Sigmoid colon (tissue), 7 donors: ENCODE measurements at places on chromosomes 16 and 17. TPM values are rescaled to one million over a fixed set of nuclear protein-coding genes. Genes with fewer than 3 reads are reported as not detected.

DNA sequence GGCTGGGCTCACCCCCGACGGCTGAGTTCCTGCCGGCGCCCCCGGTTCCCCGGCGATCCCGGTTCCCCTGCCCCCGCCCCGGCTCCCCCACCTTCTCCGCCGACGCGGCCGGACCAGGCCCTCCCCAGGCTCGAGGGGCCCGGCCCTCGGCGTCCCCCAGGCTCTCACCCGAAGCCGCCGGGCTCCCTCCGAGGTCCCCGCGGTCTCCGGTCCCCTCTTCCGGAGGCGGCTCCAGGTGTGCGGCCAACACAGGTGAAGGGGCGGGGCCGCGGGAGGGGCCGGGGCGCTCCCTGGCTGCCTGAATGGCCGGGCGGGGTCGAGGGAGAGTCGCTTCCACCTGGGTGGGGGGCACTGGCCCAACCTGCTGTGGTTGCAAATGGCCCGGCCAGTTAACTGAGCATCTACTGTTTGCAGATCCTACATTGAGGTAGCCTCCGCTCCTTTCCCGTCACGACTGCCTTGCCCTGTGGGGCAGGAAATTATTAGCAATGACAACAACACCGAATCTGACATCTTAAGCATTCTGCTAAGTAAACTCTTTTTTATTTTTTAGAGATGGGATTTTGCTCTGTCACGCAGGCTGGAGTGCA, at the start of gene BICDL2:
Gene BICDL2 (minus strand): TSS at position 219 of the 590 bp plus-strand sequence. CDS start 1,448 bp downstream, outside the sequence.
- no peak for DNase-seq

- DNase-seq, result no peak
Measured at GRCh38 chr17:77432034-77432661, 291.4 kb downstream of the SEC14L1 start.

DNA sequence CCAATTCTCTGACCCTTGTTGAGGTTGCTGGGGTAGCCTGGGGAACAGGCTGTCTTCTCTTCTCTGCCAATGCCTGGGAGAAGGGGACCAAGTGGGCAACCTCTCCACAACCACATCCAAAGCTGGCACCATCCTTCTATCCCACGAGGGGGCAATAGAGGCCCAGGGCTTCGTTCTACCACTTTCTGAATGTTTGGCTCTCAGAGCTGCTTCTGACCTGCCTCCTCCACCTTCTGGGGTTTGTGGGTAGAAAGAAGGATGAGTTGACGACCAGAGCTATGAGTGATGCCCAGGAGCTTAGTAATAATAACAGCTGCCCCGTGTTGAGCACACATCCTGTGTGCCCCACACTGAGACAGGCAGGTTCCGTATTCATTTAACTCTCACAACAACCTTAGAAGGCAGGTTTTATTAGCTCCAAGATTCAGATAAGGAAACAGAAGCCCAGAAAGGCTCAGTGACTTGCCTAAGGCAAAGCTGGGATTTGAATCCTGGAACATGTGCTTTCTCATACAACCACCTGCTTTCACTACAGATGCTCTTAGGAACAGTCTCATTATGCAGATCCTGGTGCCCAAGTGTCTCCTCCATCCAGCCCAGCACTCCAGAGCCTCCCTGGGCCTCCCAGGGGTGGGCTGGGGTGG, 11.1 kb downstream of the TSPOAP1 start:
- DNase-seq, result peak; percentile 58

- no peak for DNase-seq
Measured at GRCh38 chr17:55710410-55710809, 12.3 kb downstream of the TMEM100 start.

- DNase-seq, result no peak
Measured at GRCh38 chr16:73878611-73879010, 418.0 kb upstream of the PSMD7 start.

DNA sequence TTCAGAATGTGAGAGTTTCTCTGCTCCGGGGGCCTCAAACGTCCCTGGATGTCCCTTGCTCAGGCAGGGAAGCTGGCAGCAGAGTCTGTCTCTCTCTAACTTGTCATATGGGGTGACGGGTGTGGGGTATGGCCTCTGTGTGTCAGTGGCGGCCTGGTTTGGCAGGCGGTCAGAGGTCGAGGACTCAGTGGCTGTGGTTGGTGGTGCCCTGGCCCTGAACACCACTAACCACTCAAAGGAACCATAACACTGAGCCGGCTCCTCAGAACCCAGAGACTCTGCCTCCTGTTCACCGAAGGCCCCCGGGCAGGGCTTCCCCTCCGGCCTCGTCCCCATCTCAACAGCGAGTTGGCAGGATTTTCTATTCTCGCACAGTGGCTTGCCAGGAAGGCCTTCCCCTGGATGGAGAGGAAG, 677 bp downstream of the P2RX1 start:
- no peak for DNase-seq

DNA sequence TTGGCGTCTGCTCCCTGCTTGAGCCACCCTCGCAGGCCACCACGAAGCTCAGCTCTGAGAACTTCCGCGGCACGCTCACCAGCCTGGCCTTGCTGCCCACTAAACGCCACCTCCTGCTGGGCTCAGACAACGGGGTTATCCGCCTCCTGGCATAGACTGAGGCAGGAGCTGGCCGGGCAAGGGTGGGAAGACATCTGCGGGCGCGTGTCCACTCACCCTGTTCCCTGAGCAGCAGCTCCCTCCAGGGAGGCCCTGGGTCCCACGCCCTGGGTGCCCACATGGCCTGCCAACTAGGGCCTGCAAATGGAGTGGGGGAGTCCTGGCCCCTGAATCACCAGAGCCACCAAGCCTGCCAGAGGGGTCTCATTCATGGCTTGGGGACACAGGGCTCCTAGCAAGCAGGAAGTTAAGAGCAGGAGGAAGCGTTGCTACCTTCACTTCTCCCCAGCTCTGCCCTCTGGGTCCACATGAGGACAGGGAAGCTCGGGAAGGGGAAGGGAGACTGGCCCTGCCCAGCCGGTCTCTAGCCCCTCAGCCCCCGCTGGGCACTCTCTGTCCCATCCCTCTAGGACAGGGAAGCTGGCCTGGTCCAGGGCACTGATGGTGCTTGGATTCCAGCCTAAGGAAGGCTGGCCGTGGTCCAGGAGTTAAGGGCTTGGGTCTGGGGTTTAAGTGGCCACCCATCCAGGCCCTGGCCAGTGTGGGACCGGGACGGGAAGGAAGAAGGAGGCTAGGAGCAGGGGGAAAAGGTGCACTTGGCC, 5.0 kb upstream of the SERPINF2 start:
- DNase-seq, result no peak

DNA sequence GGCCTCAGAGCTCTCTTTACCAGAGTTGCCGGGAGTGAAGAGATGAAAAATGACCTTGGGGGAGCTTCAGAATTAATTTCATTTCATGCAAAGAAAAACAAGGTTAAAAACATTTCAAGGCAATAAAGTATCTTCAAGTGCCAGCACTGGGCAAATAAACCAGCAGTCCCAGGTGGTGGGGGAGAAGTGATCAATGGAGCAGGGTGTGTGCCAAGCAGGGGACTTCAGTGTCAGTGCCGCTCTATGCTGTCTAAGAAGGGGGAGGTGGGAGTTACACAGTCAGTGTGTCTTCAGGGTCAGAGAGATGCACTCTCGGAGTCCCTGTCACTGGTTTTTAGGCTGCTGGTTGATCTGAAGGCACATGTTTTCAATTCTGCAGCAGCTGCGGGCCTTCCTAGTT, 57.2 kb upstream of the MGAT5B start:
- no peak for DNase-seq

DNA sequence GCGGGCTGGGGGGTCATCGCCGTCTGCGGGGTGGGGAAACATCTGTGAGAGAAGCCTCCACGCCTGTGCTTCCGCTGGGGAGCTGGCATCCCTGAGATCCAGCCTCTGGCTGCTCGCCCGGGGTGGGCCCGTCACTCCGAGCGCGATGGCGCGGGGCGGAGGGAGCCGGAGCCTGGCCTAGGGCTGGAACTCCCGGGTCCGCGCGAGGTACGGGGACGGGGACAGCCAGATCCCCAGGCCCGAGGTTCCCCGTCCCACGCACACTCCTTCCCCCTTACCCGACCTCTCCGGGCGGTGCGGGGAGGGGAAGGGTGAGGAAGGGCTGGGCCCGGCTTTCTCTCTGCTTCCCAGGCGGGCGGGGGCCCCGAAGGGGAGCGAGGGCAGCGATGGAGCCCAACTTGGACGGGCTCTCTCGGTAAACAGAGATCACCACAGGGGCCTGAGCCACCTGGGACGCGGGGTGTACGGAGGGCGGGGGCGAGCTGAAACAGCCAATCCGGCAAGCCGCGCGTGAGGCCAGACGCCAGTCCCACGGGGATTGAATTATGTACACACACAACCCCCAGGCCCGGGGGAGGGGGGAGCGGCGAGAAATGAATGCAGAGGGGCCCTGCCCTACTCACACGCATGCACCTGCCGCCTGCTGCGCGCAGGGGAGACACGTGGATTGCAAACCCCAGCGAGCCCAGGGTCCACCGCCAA, at the start of gene SLC16A11:
Gene SLC16A11 (minus strand): TSS at position 596 of the 702 bp plus-strand sequence. CDS start 579 bp downstream, at position 17.
- DNase-seq, result no peak

DNA sequence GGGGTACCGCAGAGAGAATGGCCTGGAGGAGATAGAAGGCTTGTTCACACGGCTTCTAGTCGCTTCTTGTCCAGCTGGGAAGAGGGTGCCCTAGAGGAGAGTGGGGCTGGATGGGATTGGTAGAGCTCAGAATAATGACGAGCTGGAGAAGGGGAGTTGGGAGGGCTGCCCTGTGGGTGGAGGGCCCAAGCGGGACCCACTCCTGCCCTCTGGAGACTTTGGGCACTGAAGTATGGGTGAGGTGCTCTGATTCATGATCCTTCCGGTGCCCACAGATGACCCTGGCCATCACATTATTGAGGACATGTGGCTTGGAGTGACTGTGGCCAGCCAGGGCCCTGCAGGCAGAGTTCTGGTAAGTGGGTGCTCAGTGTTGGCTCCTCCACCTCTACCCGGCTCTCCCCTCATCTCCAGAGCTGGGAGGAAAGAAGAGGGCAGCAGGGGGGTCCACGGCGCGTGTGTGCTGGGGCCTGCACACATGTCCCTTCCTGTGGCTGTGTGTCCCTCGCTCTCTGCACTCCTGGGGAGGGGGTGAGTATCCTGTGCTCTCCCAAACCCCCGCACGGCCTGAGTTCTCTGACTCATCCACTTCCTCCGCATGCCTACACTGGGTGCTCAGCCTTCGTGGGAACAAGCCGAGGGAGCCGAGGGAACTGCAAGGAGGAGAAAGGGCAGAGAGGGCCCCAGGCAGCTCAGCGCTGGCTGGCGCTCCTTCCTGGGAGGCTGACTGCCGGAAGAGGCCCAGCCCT, 8.5 kb downstream of the ITGA3 start:
- DNase-seq, result peak; percentile 86

GRCh38 chr17:57557834-57558681, 187.0 kb downstream of the CCDC182 start:
- DNase-seq, result no peak

DNA sequence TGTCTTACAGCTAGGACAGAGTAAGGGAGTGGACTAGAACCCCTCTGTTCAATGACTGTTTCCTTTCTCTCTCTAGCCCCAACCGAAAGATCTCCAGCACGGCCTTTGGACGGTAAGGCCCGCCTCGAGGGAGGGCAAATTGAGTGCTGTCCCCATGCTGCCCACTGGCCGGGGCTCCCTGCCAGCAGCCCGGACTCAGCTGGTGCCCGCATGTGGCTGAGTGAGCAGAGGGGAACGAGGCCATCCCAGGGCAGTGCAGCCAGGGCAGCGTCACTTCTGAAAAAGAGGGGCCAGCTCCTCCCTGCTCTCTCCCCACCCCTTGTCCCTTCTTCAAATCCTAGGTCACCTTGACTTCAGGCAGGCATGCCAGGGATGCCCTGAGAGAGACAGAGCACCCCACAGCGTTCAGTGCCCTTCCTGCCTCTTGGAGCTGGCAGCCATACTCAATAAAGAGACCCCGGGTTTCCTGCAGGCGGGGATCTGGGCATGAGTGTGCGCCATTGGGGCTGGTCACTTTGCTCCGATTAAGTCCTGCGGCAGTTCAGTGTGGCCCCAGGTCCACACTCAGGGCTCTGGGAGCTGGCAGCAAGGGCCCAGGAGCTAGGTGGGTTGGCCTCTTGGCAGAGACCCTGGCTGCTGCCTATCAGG, 130.9 kb downstream of the RAB11FIP4 start:
- DNase-seq, result no peak

DNA sequence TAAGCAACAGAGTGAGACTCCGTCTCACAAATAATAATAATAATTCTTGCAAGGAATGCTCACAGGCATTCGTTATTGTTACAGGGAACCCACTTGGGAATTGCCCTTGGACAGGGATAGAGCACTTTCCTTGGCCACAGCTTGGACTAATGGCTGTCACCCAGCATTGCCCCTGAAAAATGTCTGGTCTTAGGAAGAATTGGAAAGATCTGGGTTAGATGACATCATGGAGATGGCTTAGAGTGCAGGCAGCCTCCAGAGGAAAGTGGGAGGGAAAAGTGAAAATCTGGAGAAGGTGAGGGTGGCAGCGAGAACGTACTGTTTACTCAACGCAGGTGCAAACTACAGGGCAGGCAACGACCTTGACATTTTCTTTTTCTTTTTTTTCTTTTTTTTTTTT, 59.3 kb upstream of the MRTFB start:
- DNase-seq, result no peak

DNA sequence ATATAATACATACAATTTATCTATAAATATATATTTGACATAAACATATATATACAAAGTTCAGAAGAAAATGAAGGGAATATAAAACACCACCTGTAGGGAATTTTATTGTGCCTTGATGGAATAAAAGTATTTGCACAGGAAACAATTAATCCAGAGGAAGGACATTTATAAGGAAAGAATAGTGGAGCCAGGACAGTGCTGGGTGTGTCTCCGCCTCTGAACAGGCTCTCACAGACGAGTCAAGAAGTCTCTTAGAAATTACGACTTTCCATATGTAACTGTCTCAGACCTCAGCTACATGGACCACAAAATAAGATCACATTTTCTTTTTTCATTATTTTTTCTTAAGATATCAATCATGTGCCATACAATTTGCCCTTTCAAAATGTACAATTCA, 93.9 kb downstream of the TMEM114 start:
- DNase-seq, result no peak

DNA sequence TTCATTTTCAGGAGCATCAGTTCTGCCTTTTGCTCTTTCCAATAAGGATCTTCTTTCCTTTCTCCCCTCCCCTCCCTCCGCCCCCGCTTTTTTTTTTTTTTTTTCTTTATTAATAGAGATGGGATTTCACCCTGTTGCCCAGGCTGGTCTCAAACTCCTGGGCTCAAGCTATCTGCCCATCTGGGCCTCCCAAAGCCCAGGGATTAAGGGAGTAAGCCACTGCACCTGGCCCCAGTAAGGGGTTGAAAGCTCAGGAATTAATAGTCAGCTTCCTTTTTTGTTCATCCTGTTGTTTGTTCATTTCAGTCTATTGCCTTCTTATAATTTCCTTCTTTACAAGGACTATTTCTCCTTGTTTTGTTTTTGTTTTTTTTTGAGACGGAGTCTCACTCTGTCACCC, 7.9 kb upstream of the C17orf58 start:
- DNase-seq, result no peak

DNA sequence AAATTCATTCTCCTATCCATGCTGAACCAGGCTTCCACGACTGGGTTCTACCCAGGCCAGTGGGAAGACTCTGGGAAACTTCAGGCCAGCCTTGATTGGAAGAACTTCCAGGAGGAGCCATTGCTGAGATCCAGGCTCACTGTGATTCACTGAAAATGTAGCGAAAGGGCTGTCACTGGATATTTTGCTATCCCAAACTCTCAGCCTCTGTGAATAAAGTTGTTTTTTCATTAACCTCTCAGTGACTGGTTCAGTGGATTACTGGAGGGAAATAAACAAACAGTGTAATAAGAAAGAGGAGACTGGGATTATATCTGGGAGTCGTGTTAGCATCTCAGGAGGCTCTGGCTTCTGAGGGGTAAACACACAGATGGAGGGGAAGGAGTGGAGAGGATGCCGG, 3.1 kb downstream of the FOXL1 start:
- no peak for DNase-seq

- no peak for DNase-seq
Measured at GRCh38 chr17:41267711-41268110, 2.5 kb downstream of the KRTAP9-6 start.

The RAD51C gene
- total RNA-seq, result 25.2 TPM

The TVP23A gene
- 0.14 TPM for total RNA-seq

The APRT gene
- total RNA-seq, result 61.0 TPM

The TBC1D26 gene
- not detected for total RNA-seq
